ENCODE measurements at places on chromosomes 2 and 18.

DNA sequence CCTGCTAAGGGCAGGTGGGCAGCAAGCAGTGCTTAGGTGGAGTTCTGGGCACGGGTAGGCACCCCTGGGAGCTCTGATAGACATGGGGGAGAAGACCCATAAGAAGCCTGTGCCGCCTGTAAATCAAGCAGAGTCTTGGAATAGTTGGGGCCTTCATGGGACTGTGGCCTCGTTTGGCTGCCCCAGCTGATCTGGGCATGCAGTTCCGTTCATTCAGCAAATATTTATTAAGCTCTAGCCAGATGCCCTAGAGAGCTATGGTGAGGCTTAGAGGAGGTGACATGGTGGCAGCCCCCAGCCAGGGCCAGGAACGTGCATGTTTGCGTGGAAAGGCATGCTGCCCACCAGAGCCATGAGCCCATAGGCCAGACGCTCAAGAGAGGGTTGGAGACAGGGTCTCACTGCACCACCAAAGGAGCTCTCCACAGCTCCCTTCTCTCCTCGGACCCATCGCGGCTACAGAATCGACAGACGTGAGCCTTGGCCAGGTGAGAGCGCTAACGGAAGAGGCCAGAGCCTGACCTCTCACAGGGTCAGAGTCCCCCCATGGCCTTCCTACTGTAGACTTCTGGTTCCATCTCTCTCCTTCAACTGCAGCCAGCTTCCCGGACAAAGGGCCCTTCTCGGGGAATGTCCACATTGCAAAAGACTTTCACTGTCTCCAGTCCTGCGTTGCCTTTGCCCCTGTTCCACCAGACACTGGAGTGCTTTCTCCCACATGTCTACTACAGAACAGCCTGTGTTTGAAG lies 135.7 kb downstream of the INHBB start:
- DNase-seq: no peak

- DNase-seq: no peak
These were observed 15.4 kb downstream of the ZBTB7C start for GRCh38 chr18:48393776-48394175.

DNA sequence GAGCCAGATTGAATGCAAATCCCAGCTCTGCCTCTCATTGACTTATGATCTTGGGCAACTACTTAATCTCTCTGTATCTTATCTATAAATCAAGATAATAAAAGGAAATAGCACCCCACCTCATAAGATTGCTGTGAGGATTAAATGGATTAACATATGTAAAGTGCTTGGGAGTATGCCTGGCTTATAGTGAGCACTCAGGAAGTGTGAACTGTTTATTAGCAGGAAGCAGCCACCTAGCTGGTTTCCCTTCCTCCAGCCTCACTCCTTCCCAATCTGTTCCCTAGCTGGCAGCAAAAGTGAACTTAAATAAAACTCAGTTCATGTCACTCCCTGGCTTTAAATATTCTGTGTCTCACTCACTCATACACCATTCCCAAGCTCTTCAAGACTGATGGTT lies 526.6 kb upstream of the PKDCC start:
- no peak for DNase-seq

- no peak for DNase-seq
These were observed 331.1 kb downstream of the PTPRM start for GRCh38 chr18:7898181-7898580.

Measured in CD4-positive, alpha-beta T cell treated with Interleukin-15 for 1 hour (primary cell).